ENCODE measurements at places on chromosomes 2 and 18.

DNA sequence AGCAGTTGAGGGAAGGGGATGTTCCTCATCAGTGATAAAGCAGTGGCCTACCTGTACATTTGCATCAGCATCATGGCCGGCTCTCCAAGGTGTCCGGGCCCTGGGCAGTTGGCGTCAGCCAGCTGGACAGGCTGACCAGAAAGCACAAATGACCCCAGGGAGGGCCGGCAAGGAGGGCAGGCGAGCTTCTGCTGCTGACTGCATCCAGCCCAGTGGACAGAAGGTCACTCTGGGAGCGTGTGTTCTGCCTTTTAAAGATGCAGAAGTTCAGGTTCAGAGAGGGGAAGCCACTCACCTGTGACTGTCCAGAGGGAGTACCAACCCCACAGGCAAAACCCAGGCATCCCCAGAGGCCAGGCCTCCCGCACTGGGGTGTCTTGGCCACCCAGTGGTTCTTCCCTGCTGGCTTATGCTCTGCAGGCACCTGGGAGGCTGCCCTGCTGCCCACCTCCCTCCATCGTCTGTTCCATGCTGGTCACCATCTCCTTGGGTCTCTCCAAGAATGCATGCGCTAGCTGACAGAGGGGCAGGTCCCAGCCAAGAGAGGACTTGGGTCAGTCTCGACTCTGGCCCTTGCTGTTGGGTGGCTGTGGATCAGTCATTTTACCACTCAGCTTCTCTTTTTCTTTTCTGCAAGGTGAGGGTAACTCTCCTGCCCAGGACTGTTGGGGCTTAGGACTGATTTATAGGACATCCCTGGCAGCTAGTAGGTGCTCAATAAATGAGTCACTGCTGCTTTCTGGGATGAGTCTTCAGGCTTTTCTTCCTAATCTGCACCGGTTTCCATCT, 89.9 kb downstream of the INHBB start:
- DNase-seq, result no peak

GRCh38 chr2:83565181-83565580, 893.9 kb downstream of the SUCLG1 start:
- DNase-seq, result no peak

DNA sequence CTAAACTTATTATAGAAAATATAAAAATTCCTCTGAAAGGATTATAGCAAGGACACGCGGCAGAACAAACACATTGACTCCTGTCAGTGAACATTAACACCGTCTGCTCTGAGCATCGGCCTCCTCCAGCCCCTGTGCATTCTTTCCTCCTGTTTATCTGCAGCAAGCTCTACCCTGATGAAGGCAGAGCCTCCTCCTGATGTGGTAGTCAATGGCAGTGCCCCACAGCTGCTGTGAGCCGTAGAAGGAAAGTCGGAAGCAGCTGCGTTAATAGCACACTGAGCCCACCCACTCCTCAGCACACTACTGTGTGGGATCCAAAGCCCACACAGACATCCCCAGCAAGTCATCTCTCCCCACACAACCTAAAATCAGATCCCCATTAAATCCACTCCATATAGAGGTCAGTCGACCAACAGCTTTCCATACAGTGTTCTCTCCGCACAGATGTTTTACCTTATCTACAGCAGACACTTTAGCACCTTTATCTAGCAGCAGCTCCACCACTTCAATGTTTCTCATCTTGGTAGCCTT, 41.0 kb downstream of the KIDINS220 start:
- DNase-seq, result no peak

- DNase-seq, result no peak
Measured at GRCh38 chr2:239959059-239959971, 65.8 kb downstream of the NDUFA10 start.

DNA sequence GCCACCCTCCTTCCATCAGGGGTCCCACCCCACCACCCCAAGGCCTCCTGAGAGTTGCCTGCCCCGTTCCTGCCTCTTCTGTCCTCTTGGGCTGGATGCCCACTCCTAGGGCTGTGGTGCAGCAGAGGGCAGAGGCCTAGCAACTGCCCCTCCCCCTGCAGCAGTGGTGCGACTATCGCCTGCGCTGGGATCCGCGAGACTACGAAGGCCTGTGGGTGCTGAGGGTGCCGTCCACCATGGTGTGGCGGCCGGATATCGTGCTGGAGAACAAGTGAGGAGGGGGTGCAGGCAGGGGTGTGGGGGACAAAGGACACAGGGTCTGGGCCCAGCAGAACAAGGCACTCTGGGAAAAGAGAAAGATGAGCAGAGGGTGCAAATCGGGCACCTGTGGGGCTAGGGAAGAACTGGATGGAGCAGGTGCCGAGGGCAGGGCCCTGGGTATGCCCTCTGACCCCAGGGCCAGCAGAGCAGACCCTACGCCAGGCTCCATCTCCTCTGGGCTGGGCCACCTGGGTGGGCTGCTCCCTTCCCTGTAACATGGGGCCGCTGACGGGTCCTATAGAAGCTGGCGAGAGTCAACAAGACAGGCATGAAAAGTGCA, 1.0 kb downstream of the CHRNG start:
- no peak for DNase-seq

- DNase-seq, result no peak
Measured at GRCh38 chr2:1870431-1870830, 126.1 kb upstream of the PXDN start.

DNA sequence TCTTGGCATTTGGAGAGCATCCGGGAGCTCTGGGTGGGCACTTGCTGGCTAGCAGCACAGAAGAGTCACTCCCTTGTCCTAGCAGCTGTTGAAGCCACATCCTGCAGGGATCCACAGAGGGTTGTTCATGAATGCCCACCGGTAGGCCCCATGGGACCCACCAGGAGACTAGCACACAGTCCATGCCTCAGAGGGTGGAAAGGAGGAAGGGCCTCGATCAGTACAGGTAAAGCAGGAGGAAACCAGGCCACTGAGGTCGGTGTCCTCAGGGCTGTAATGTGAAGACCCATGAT, 205.8 kb downstream of the SEPTIN10 start:
- no peak for DNase-seq

- no peak for DNase-seq
Measured at GRCh38 chr2:157936406-157936805, 60.3 kb upstream of the ACVR1 start.

DNA sequence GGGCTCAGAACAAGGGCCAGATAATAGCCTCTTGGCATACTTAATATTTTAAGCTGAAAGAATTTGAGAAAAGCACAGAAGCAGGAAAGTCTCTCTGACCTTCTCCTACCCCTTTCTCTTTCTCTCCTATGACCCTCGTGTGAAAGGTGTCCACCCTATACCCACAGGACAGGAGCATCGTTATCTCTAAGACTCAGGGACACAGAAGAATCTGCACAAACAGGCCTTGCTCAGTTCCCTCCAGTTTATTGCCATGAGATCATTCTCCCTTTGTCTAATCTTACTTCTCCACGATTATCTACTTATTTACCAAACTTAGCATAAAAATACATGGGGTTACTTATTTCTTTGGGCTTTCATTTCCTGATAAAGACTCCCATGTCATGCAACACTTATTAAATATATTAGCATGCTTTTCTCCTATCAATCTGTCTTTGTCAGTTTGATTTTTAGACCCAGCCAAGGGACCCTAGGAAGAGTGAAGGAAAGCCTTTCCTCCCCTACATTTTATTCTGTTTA, 370.7 kb downstream of the DLGAP1 start:
- no peak for DNase-seq

DNA sequence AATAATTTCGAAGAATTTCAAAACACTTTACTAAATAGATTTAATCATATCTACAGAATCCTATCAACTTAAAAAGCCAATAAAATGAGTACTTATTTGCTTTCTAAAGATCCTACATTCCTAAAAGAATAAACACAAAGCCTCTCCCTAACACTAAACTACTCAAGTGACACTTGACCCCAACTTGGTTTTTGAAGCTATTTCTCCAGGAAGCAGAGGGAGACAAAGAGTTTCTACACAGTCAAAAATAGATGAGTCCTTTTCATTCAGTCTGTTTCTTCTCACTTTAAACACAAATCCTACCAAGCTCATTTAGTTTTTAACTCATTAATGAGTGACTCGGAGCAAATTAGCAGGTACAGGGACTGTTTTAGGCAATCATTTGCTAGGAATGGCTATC, 2.1 kb downstream of the ATL2 start:
- no peak for DNase-seq

DNA sequence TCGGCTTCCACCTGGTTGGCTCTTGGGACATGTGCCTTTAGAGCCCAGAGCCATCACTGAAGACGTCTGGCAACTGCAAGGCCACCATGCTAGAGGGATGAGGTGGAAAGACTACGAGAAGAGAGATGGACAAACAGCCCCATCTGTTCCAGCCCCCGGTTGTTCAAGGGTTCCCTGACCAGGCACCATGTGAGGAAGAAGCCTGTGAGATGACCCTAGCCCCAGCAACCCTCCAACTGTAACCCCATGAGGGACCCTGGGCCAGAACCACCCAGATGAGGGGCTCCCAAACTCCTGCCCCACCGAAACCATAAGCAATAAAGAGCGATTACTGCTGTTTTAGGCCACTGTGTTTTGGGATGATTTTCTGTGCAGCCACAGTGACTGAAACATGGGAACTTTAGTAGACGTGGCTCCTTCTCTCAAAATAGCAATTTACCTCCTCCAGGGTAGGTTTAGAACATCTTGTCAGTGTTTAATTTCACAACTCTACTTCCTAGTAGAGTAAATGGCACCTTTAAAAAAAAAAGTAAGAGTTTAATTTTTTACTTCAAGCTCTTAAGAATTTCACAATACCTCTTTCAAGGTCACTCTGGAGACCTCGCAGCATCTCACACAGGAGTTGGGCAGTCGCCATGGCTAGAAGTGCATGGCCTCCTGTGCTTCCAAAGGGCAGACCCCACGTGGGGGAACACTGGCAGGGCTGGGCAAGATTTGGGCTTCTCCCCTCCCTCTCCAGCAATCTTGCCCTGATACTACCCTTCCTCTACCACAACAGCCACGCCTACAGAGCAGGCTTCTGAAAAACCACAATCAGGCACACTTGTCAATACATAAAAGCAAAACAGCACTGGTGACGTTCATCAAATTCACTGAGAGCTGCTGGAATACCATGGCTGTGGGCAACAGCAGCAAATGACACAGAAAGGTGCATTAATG, 48.8 kb downstream of the TMEM163 start:
- no peak for DNase-seq

DNA sequence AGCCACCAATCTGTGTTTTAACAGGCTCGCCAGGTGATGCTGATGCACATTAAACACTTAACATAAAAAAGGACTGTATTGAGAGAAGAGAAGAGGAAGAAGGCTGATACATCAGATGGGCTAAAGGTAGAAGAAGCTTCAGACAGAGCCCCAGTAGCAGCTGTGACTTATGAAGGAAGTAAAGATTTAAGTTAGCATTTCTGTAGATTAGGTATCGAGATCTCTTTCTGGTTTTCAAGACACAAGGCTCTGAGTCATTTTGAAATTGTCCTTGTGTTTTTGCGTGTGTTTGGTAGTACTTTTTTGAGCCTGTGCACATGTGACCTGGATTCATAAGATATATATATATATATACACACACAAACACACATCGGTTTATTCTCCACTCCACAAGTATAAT, 40.6 kb upstream of the GCFC2 start:
- DNase-seq, result no peak

DNA sequence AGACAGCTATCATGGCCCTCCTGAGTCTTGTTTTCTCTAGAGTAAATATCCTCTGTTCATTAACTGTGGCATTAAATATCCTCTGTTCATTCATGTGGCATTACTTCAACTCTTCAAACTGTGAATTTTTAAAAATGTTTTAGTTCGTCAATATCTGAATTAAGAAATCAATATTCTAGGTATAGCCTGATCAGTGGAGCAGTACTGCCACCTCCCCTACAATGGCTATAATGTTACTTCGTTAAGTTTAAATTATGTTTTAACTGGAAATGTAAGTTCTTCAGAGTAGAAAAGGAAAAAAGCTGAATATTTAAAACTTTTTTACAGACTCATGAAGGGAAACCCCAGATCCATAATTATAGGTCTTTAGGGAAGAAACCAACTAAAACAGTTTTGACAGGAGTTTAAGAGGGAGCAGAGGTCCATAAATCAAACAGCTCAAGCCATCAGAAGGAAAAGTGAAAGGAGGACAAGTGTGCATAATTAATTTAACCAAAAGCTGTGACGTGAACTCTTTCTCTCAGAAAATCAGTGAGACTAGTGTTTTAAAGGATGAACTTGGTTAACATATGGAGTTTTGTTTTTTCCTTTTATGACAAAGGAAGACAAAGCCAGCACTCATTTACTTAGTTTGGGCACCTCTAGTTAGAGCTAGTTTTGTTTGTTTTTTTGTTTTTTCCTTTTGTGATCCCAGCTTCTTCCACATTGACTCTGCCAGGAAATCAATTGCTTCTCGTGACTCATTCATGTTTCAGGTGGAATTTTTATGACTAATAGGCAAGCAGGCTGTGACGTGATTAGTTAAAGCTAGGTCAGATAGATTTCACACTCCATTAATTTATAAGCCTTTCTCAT, 44.9 kb downstream of the RBBP8 start:
- no peak for DNase-seq

GRCh38 chr2:189726271-189726670, 36.3 kb downstream of the OSGEPL1 start:
- DNase-seq, result no peak

DNA sequence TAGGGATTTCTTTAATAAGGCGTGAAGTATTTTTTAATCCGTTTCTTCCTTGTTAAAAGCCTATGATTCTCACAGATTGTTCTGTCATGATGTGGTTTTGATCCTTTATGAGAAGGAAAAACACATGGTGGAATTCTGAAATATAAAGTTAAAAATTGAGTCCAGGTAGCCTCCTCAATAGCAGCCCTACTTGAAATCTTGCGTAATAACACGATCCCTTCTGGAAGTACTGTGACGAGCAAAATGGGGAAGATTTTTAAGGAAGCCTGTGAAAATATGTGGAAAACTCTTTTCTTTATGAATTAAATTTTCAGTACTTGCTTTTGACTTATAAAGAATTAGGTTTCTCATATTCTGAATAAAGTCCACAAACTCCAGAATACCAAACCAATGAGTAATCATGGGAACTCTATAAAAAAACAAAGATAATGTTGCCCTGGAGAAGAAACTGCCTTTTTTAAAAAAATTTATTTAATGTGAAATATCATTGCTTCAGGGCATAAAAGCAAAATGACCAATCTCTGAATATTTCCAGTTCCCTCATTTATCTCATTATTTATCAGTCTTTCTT, 476.4 kb upstream of the ZEB2 start:
- no peak for DNase-seq

DNA sequence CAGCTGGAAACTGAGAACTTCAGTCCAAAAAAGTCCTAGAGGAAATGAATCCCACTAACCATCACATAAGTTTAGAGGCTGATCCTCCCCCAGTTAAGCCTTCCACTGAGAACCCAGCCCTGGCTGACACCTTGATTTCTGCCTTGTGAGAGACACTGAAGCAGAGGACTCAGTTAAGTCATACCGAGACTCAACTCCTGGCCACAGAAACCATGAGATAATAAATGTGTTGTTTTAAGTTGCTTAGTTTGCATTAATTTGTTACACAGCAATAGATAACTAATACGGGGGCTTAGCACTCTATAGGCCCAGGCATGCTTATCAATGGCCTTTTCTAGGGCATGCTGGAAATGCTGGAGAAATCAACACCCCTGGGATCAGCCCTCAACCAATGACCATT, 3.4 kb upstream of the ADD2 start:
- DNase-seq, result no peak
